Fibroblast of lung (primary cell): ENCODE measurements at places on chromosomes 1 and 21.

DNA sequence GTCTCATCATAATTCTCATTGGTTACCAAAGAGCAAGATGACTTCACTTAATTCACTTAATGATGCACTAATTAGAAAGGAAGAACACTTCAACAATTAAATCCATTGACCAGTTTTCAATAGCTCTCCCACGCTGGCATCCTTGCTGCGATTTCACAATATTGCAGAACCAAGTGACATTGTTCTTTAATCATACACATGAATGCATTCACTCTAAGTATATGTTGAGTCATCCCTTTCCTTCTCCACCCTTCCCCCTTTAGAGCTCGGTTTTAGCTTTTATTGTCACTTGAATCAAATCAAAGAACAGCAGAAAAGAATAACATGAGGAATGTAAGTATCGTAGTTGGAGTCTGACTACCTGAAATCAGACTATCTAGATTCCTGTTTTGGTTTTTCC lies 233.6 kb upstream of the FMN2 start:
- DNase-seq = peak; percentile 70

DNA sequence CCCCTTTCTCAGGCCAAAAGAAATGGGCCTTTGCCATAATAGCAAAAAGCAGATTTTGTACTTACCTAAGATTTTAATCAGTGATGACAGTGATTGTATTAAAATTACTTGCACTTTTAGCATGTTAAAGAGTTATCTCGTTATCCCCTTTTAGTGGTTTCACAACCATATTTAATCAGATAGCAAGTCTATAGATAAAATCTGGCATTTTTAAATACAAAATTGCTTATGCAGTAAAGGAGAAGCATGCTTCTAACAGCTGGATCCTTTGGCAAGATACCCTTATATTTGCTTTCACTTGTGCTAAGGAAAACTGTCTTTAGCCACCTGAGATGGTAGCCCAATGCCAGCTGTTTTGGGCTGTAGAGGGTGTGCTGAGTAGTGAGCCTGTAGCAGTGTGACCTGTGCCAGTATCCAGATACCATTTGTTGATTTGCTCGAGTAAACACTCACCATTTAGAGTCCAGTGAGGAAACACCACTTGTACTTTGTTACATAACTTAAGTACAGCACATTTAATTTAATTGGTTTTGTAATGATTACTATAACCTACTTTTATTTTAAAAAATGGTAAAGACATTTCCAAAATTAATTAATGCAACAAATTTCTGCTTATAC lies 314.4 kb upstream of the ZP4 start:
- no peak for DNase-seq

GRCh38 chr1:58768971-58769808 lies 14.7 kb downstream of the JUN start:
- DNase-seq = peak; percentile 70

DNA sequence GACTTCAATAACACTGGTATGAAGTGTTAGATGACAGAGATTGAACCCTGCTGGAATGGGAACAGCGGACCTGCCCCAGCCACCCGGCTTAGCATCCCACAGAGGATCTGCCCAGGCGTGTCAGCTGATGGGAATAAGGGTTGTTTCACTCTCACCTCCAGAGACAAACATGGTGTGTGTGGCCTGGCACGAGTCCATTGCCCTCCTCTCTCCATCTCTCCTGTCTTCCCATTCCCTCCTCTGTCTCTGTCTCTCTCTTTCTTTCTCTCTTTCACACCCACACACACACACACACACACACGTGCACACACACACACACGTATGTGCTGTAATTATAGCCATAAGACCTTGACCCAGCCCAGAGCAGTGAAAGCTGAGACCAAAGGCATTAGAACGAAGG lies 200.2 kb downstream of the HIVEP3 start:
- DNase-seq = peak; percentile 52

GRCh38 chr1:157114183-157115121 lies 14.8 kb upstream of the ETV3L start:
- DNase-seq = no peak

- DNase-seq = no peak
Measured at GRCh38 chr1:29245261-29245660, 8.9 kb downstream of the PTPRU start.

GRCh38 chr1:85240174-85240601 lies 19.3 kb downstream of the C1orf52 start:
- peak; percentile 44 for DNase-seq

- no peak for DNase-seq
Measured at GRCh38 chr21:17200250-17200649, 312.6 kb upstream of the CXADR start.

- no peak for DNase-seq
Measured at GRCh38 chr1:143497374-143497747, 474.4 kb downstream of the FAM72C start.

DNA sequence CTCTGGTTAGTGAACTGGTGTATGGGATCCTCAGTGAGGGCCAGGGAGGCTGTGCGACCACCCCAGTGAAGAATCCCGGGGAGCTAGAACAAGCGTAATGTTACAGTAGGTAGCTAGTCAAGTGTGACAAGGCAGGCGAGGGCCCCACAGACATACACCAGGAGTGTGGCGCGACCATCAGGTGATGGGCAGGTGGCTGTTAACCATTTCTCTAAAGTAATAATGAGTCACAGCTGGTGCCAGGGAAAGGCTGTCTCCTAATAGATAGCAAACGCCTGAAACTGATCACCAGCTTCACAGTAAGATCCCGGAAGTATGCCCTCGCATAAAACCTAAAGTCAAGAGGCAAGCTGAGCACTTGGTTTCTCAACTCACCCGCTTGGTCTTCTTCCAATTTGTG lies 40.5 kb upstream of the TARBP1 start:
- DNase-seq = no peak

GRCh38 chr1:231763456-231763855 lies 136.9 kb downstream of the DISC1 start:
- no peak for DNase-seq

DNA sequence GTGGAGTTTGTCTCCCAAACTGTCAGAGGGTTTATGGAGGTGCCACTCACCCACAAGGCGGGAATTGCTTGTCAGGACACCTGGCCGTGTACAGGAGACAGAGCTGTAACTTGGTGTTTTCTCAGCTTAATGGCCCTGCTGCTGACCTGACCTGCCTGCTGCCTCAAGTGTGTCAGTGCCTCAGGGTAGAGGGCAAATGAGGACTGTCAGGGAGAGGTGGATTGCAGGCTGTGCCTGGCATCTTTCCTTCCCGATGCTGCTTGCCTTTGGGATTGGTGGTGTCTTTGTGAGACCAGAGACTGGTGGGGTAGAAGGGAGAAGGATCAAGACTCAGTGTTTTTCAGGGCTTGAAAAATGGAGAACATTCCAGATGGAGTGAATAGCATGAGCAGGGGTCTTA lies 31.4 kb downstream of the TMEM53 start:
- DNase-seq = no peak

DNA sequence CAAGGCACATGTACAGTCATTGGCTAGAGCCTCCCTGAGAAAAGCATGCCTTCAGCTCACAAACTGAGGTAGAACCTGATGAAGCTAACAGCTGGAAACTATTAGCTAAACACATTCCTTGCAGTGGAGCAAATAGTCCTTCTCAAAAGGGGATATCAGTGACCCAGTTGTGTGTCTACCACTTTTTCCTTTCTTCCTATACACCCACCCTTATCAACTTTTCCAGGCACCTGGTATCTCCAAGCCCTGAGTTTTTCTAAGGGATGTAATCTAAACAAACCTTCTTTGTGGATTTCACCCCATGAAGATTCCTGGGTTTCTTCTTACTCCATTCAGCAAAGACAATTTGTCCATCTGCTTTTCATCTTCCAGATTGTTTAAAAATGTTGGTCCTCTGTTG lies 10.5 kb upstream of the ZSWIM5 start:
- no peak for DNase-seq

- DNase-seq = no peak
Measured at GRCh38 chr1:220521778-220522177, 6.2 kb upstream of the MARK1 start.

DNA sequence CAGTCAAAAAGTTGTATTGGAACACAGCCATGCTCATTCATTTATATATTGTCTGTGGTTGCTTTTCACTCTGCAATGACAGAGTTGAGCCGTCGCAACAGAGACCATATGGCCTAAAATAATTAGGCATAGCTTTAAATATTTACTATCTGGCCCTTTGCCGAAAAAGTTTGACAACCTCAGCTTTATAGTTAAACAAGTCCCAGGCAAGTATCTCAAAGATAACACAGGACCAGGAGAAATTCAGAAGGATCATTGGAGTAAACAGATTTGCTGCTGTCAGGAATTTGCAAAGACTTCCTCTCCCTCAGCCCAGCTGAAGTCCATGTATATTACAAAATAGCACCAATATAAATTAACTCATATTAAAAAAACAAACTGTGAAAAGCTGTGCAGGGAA lies 34.4 kb downstream of the NID1 start:
- peak; percentile 91 for DNase-seq

DNA sequence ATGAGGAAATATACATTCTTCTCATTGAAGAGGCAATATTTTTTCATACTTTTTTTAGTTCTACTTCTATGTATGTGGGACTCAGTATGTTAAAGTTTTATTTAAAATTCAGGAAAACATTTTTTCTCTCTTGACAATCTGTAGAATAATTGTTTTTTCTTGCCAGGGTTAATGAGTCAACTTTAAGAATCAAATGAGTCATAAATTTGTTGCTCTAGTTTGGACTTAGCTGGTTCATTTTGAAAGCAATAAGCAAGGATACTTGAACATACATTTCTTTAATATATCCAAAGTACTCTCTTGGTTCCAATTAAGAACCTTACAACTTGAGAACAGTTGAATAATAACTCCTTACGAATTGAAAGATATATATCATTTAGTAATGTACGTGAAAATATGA lies 1145.3 kb upstream of the B3GALT2 start:
- peak; percentile 63 for DNase-seq

DNA sequence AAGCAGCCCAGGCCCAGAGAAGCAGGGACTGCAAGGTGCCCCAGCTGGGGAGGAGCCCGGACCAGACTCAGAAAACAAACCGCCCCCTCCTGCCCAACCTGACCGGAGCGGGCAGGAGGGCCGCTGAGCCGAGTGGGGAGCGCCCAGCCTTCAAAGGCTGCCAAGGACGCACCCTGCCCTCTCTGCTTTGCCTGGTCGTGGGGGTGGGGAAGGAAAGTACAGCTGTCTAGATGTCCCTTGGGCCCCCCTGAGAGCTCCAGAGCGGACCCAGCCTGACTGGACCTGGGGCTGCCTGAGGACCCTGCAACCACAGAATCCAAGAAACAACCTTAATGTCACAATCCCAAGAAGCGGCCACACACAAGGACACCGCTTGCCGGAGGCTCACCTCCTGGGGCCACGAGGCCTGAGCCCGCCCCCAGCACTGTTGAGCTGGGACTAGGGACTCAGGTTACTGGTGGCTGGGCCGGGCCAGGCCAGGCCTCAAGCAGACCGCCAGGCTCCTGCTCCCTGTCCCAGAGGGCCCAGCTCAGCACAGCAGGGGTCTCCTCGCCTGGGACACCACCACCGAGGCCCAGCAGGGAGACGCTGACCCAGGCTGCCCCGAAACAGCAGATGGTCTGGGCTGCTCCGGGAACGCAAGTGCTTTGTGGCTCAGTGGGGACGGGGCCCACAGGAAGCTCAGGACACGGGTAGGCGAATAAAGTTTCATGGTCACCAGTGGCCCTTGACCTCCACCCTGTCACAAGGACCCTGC lies 1.4 kb downstream of the DVL1 start:
- peak; percentile 45 for DNase-seq

DNA sequence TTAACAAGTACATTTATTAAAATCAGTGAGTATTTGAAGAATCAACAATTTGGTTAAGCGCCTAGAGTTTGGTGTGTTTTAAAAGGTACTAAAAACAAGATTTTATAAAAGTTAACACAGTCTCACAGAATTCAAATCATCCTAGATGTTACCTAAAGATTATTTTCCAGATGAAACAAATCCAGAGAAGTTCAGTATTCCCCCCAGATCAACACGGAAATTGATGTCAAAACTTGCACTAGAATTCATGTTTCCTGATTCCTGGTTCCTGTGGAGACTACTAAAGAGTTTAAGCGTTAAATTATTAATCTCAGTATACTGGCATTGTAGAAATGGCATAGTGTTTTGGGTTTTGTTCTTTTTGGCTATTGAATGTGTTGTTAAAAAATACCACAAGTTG lies 1.4 kb downstream of the PTBP2 start:
- no peak for DNase-seq

- no peak for DNase-seq
Measured at GRCh38 chr1:198295971-198296370, 139.2 kb downstream of the NEK7 start.

GRCh38 chr1:6614019-6614928 lies 743 bp downstream of the PHF13 start:
- DNase-seq = peak; percentile 27

- no peak for DNase-seq
Measured at GRCh38 chr1:31915438-31915837, 22.7 kb downstream of the PTP4A2 start.

- DNase-seq = peak; percentile 64
Measured at GRCh38 chr1:234960722-234961455, 167.7 kb downstream of the TOMM20 start.

- peak; percentile 36 for DNase-seq
Measured at GRCh38 chr1:91846007-91846638, 39.8 kb downstream of the TGFBR3 start.

- DNase-seq = peak; percentile 24
Measured at GRCh38 chr1:169236143-169236542, 129.7 kb downstream of the ATP1B1 start.

DNA sequence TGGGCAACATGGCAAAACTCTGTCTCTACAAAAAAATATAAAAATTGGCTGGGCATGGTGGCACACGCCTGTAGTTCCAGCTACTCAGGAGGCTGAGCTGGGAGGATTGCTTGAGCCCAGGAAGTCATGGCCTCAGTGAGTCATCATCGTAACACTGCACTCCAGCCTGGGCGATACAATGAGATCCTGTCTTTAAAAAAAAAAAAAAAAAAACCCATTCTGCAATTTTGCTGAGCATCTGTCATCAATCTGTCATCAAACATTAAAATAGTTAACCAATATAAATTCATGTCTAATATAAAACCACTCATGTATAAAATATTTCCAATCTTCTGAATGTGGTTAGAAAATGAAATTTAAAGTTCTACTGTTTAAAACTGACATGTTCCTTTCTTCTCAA lies 56.9 kb downstream of the LPAR3 start:
- DNase-seq = peak; percentile 44

GRCh38 chr1:222060210-222060916 lies 318.5 kb upstream of the DUSP10 start:
- no peak for DNase-seq

DNA sequence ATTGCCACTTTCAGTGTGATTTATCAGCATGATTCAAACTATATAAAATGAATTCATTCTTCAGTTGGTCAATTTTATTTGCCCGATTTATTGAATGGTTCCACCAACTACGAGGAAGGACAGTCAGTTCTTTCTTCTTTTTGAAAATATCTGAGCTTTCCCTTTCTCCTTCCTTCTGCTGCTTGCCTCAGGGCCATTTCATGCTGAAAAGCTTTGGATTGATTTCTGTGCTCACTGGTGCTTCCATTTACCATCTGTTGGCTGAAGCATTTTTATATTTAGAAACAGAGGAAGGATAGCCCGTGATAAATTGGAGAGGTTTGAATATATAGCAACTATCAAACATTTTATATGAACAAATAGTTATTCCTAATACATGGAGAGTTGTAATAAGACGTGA lies 68.9 kb upstream of the ADAMTS5 start:
- DNase-seq = no peak

- DNase-seq = no peak
Measured at GRCh38 chr1:242826701-242827336, 302.3 kb upstream of the PLD5 start.

- DNase-seq = no peak
Measured at GRCh38 chr1:247517795-247518612, 18.2 kb downstream of the OR2C3 start.

- peak; percentile 60 for DNase-seq
Measured at GRCh38 chr1:234845097-234845660, 235.2 kb upstream of the IRF2BP2 start.

GRCh38 chr1:59747420-59748024 lies 67.2 kb upstream of the HOOK1 start:
- DNase-seq = no peak
